ENCODE measurements at places on chromosomes 5 and 9.

DNA sequence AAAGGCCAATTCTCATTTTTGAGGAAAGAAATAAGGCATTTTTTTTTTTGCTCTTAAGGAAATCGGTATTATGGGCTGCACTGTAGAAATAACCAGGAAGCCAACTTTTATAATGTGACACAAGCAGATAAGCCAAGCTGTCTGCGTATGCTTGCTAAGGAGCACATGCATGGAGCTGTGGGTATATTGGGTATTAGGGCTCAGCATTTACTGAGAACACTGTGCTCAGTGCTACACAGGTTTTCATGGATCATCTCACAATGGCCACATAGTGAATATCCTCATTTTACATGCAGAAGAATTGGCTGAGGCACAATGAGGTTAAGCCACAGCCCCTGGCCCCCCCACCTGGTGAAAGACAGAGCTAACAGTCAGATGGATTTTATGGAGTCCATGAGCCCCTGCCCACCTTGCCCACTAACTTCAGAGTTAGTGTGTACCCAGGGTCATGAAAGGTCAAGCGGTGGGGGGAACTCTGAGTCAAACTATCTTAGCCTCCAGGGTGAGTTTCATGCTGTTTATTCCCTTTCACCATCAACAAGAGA is 204.8 kb downstream of the SPATA31A6 start:
- no peak for DNase-seq

DNA sequence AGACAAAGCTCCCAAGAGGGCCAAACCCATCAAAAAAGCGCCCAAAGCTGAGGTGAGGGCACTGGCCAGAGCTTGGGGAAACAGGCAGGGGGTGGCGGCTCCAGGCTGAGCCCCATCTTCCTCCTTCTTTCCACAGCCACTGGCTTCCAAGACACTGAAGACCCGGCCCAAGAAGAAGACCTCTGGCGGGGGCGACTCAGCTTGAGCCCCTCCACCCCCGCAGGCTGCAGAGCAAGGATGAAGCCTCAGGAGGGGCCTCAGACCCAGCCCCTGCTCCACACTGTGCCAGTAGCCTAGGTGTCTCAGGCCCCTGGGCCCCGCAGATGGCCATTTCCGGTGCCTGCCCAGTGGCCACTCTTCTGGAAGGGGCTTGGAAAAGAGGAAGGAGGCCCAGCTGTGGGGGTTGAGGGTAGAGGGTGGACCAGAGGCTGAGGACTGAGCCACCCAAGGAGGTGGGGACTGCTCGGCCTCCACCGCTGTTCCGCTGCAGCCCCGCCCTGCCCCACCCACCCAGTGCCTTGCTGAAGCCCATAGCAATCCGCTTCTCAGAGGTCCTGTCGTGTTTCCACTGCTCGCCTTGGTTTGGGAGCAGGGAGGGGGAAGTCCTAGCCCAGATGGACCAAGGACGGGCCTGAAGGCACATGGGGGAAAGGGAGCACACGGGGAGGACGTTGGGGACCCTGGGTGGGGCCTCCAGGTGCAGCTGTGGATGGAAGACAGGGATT is 6.9 kb downstream of the REEP2 start:
- no peak for DNase-seq

DNA sequence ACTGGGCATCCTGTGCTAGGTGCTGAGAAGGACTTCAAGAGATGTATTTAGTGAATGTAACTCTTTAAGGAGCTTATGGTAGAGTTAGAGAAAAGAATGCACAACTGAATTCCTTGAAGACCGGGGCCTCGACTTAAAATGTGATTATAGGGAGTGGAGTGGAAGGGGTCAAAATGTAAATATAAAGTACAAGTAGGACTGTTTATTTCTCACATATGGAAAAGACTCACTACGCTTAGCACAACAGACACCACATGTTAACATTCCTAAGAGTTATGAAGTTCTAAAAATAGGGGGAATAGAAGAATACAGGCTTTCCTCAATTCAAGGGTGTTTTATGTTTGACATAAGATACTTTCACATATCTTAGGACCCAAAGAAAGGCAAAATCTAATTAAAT is 117.8 kb upstream of the OSMR start:
- no peak for DNase-seq

DNA sequence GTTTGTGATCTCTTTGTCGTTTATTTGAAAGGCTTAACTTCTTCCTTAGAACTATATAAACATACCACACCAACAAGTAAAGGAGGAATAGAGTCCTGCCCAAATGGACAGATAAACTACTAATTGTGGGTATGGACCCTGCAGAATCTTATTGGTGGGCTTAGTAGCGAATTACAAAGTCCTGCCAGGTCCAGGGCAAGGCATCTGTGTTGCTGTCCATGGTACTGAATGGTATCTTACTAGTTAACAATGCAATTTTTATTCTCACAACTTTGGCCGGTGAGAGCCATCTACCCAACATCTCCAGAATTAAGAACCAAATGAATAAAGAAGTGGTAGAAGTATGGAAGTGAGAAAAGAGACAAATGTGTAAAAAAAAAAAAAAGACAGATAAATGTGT is 1782.4 kb upstream of the WWC1 start:
- no peak for DNase-seq

GRCh38 chr9:70013598-70014196 is 30.0 kb upstream of the MAMDC2 start:
- no peak for DNase-seq

- no peak for DNase-seq
Measured at GRCh38 chr9:135889564-135890189, 17.7 kb downstream of the CAMSAP1 start.

DNA sequence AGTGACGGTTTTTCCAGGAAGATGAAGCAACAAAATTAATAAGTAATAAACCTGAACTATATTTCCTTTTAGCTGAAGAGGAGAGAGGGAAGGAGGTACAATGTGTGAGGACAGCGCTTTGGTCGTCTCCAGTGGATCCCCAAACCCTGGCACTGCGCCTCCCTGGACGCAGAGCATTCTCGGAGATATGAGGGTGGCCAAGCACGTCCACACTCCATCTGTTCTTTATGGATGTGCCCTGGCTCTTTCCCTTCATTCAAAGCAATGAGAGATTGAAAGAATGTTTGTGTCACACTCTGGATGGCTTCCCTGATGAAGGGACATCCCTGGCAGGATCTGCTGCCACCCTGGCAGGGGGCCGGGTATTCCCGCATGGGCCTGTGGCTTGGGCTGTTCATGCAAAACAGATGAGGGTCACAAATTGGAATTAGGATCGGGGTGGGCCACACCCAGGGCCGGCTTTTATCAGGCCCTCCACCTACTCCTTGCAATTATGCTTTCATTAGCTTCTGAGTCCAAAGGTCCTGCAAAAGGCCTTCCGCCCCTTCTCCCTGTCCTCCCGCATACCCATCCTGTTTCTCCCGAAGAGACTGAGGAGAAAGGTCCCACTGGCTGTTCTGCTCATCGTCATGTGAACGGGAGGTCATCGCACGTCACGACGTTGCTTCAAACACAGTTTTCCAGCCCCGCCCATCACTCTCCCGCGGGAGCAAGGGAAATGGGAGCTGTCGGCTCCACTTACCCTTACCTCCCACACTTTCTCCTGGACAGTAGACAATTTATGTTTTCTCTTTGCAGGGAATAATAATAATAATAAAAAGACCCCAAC is 286.1 kb upstream of the IRX4 start:
- no peak for DNase-seq

DNA sequence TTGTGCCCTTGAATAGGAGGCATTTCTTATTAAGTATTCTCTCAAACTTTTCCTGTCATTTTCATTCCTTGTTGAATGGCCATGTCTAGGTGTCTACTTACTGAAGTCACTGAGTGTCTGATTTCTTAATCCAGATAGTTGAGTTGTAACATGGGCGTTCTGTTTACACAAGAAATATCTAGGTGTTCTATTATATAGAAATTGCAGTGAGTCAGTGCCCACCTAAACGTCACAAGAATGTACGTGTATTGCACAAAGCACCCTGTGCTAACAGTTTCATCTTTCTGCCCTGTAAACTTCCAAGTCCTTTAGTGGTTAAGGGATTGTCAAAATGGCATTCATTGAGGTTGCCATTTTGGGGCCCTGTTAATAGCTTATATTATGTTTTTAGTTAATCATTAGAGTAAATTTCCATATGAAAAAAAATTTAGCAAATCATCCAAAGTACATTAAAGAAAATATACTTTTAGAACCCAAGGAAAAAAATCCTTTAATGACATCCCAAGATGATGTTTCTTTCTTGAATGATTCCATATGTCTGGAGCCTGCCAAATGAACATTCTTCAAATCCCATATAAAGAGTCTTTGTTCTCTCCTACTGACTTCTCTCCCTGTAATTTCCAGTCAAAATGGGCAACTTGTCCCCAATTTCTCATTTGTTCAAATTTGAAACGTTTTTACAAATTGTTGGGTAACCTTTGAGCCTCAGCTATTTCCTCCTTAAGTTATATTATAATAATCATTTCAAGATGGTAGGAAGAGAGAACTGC is 114.2 kb downstream of the GOLPH3 start:
- DNase-seq: no peak

DNA sequence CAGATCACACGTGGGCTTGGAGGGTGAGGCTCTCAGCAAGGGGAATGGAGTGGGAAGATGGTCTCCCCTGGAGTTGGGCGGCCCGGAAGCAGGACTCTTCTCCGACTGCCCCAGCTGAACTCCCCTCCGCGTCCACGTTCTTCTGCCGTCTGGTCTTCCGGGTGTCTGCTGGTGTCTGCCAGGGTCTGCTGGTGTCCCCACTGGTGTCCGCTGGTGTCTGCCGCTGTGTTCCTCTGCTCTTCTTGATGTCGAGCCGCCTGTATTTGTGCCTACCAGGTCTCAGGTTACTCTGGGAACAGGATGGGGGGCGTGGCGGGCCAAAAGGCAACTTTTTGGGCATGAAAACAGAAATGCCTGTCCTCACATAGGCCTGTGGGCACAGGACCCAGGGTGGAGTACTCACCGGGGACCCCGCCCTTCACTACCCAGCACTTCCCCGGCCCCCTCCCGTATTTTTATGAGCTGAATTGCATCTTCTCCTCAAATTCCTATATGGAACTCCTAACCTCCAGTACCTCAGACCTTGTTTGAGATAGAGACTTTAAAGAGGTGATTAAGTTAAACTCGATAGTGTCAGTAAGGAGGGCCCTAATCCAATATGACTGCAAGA is 675.4 kb downstream of the SEMA5A start:
- no peak for DNase-seq

DNA sequence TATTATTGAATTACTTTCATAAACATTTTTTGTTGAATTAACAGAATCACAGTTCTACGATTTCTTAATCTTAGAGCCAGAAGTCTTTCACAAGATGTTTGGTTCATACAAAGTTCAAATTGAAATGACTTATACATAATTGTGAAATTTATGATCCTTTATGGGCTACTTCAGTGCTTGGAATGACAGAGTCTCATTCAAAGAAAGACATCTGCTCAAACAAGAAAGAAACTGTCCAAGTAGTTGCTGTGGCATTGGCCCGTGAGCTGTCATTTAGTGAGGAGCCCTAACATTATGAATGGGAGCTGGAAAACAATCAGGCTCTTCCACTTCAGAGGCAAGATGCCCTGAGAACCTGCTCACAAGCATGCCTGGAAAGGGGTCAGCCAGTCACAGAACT is 63.4 kb downstream of the AUH start:
- DNase-seq: no peak

GRCh38 chr9:69949396-69949795 is 94.3 kb upstream of the MAMDC2 start:
- no peak for DNase-seq

DNA sequence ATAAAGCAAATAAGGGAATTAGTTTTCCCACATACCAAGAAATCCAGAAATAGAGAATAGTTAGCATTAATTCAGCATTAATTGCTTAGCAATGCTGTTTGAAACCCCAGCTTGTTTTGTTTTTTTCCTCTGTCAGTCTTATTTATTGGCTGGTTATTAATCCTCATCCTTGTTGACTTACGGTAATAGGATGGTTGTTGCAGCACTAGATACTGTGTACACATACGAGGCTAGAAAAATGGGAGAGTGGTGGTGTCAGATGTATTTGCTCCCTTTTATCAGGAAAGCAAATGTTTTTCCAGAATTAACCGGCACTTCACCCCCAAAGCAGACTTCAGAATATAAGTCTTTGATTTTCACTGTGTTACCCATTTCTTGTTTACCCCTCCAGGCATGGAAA is 60.4 kb downstream of the ERBIN start:
- DNase-seq: no peak

DNA sequence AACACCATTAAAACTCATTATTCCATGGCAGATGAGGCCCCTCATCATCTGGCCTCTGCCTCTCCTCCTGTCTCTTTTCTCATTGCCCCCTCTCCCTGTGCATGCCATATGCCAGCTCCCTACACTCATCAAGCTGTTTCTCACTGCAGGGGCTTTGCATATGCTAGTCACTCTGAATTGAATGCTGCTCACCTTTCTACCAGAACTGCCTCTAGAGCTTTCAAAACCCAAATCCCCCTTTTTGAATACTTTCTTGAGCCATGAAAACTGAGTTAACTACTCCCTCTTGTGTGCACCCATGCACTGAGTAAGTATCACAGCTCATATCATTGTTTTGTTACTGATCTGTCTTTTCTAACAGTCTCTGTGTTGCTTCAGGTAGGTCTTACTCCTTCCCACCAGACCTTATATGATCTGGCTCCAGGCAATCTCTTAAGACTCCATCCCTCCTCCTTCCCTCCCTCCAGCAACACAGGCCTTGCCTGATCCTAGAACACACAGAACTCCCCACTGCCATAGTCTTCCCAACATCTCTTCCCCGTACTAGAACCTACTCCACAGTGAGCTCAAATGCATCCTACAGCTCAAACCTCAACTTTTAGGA is 60.5 kb downstream of the ASTN2 start:
- no peak for DNase-seq

GRCh38 chr5:2112173-2113025 is 229.7 kb upstream of the IRX4 start:
- DNase-seq: no peak

DNA sequence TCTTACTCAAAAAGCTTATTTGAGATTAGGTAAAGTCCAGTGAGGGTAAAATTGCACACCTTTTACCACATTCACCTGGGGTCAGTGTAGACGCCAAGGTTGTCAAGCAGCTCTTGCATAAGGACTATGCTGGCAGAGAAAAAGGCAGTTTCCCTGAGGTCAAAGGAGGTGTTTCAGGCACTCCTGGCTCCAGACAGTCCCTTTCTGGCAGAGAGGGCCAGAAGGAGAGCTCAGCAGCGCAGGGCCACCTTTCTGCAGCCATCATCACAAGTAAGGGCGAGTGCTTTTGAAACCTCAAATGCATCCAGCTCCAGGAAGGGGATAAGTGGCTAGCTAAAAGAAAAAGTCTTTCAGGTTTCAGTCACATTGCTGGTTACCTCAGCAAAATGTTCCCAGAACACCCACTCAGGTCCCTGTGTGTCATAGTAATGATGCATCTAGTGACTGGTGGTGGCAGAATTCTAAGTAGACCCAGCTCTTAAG is 16.7 kb upstream of the IL13 start:
- DNase-seq: no peak

DNA sequence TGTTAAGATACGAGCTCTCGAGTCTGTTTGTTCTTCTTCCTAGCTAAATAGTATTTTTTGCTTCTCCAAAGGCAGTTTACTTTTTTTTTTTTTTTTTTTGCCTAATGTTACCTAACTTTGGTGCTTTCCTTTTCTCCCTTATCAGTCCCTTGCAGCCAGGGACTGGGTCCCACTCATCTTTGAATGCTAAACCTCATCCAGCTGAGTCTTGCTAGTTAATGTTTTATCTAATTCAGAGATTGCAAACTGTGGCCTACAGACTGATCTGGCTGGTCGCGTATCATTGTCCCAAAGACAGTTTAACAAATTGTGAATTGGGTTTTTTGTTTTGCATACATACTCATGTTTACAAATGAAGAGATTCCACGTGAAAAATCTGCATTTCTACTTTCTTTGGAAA is 95.7 kb upstream of the EFNA5 start:
- DNase-seq: no peak
